Epithelial cell of esophagus (primary cell): ENCODE measurements at places on chromosomes 5 and 9.
A peak's percentile ranks its signal among the peaks of the same experiment; 100 is the strongest.

GRCh38 chr9:75624998-75625397 lies 265.5 kb upstream of the PCSK5 start:
- no peak for DNase-seq

GRCh38 chr9:113516840-113517577 lies 53.5 kb downstream of the RGS3 start:
- DNase-seq, result no peak

GRCh38 chr5:56517011-56517416 lies 283.9 kb upstream of the ANKRD55 start:
- DNase-seq, result peak; percentile 82

DNA sequence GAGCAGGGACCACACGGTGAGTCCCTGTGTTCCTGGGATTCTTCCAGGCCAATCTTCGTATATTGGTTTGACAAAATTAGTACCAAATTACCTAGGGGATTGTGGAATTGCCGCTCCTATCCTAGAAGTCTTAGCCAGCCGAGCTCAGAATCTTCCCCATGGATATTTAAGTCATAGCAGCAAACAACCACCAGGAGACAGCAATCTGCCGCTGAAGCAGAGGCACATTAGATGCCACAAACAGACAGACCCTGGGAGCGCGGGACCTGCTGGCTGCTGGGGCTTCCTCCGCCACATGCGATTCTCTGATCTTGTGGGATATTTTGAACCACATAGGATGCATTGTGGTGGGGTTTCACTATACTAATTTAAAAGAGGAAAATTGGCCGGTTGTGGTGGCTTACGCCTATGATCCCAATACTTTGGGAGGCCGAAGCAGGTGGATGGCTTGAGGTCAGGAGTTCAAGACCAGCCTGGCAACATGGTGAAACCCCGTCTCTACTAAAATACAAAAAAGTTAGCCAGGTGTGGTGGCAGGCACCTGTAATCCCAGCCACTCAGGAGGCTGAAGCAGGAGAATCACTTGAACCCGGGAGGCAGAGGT lies 31.7 kb upstream of the ZBTB43 start:
- DNase-seq, result peak; percentile 40

GRCh38 chr9:69471433-69471832 lies 146.4 kb downstream of the ENTREP1 start:
- DNase-seq, result peak; percentile 78
